NCI-H1417 treated with DMSO at 0.1 percent for 48 hours (cell line): ENCODE measurements at places on chromosomes 5 and 9.

- no peak for DNase-seq
Observed at GRCh38 chr5:36928947-36929346, 52.4 kb downstream of the NIPBL start.

DNA sequence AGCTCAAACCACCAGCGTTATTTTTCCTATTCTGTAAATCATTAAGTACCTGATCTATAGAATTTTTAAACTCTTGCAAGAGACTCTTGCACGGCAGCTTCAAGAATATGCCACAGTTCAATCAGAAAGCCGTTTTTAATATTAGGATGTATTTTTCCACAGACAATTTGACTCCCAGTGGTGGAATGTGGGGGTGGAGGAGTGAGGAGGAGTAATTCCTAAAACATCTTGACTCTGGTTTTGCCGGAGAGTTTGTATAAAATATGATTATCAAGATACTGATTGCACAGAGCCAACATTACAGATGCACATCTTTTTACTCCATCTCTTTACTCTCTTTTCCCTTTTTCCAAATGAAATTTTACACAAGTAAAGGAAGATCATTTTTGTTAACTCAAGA, 288.3 kb downstream of the ENC1 start:
- no peak for DNase-seq

DNA sequence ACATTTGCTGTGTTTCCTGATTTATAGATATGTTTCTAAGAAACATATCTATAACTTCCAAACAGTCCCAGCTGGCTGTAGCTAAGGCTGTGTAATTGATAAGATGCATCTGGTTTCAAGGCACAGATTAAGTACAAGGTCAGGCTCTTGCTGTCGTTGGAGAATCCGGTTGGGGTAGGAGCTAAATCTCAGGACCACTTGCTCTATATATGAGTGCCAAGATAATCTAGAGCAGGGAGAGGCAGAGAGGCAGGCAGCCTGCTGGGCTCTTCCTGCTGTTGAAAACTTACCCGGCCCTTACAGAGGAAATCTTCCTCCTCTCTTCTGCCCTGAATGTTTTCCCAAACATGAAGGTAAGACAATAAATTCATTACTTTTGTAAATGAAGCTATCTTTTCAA, at the start of gene C7:
Gene C7, plus strand, starts transcription at position 234 of the 400 bp plus-strand sequence. Its CDS starts 114 bp downstream, at position 348.
- no peak for DNase-seq

DNA sequence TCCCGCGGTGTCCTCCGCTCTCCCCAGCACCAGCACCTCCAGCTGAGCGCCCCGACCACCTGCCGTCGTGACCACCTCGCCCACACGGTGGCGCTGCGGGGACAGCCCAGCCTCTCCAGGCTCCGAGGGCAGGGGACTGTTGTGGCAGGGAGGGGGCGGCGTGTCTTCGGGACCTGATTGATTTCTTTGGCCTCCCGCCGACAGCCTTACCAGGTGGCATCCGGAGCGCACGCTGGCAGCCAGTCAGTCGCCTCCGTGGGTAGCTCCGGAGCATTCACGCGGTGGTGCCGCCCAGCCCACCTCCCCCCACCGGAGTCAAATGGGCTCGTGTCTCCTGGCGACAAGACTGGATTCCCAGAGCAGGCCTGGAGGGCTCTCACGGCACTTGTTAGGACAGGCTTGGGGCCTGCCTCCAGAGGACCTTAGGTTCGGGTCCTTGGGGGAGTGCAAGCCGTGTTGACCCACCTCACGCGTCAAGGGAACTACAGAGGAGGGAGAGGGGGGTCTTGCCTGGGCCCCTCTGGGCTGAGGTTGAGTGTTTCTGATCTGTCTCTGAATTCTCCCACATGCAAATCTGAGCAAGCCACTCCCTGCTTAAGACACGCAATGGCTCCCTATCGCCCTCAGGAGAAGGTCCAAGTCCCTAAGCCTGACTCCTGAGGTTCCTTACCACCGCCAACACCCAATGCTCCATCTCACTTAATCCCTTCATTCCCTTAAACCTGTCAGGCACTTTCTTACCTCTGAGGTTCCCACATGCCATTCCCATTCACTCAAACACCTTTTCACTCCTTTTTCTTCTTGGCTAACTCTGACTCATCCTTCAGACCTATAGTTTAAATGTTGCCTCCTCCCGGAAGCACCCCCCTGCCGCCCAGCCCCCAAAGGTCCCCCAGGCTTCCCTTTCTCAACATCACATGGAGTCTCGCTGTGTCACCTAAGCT, 51.2 kb upstream of the GGTA1 start:
- DNase-seq = peak; percentile 60

DNA sequence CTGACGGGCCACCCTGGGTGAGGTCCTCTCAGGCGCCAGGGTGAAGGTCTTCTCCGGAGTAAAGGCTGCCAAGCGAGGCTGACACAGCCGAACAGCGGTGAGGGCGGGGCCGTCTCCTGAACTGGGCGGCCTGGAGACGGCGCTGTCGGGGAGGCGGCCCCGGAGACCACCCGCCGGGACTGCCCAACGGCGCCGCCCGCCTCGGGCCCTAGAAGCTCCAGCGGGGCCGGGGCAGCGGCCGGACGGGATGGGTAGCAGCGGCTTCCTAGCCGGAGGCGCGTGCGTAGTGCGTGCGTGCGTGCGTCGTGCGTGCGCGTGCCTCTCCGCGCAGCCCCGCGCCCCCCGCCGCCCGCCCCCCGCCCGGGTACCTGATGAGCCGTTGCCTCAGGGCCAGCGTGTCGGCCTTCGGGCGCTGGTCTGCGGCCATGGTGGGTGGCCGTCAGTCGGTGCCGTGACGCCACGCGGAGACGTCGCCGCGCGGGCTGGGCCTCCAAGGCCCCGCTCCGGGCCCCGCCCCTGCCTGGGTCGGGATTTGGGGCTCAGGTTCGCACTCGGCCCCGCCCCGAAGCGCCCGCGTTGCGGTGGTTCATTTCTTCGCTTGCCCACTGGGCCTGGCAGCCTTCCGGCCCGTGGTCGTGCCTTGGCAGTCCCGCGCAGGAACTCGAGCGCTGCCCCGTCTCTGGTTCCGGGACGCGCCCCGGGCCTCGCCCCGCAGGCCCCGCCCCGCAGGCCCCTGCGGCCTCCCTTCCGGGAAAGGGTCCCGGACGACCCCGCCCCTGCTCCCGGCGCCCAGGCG, at the start of gene PHYKPL:
Gene PHYKPL, minus strand, starts transcription at position 679 of the 796 bp plus-strand sequence. Its CDS starts 252 bp downstream, at position 427.
- DNase-seq = no peak

- DNase-seq = no peak
Observed at GRCh38 chr9:89525446-89526374, 27.8 kb upstream of the SEMA4D start.

DNA sequence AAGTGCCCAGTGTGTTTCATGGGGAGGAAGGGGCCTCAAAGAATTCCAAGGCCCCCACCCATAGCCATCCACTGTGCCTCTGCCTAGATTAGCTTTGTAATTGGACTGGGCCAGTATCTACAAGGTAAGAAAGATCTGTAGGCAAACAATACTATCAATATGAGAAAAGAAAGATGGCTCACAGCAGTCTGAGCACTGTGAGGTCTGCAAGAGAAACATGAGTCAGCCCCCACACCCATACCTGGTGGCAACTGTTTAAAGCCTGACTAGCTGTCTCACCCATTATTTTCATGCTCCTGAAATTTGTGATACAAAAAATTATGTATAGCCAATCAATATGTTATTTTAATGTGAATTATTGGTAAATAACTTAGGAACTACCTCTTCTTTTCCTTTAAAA, 10.0 kb upstream of the ZNF483 start:
- DNase-seq = no peak

DNA sequence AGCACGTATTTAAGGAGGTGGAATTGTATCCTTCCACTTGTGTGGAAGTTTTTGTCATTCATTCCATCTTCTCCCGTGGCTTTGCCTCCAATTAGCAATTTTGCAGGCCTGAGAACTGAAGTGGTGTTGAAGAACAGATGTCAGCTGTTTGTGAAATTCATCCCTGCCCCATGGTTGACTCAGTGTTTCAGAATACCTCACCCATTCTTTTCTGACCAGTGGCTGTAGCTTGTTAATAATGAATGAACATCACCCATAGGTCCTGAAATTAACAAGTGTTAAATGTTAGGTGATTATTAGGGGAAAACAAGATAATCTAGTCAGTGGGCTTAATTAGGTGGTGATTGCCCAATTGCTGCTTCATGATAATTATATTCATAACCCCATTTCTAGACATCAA, 11.7 kb downstream of the ZNF462 start:
- no peak for DNase-seq

- DNase-seq = no peak
Observed at GRCh38 chr5:172224996-172225395, 31.0 kb downstream of the EFCAB9 start.

- no peak for DNase-seq
Observed at GRCh38 chr5:152335461-152335860, 69.6 kb downstream of the NMUR2 start.

DNA sequence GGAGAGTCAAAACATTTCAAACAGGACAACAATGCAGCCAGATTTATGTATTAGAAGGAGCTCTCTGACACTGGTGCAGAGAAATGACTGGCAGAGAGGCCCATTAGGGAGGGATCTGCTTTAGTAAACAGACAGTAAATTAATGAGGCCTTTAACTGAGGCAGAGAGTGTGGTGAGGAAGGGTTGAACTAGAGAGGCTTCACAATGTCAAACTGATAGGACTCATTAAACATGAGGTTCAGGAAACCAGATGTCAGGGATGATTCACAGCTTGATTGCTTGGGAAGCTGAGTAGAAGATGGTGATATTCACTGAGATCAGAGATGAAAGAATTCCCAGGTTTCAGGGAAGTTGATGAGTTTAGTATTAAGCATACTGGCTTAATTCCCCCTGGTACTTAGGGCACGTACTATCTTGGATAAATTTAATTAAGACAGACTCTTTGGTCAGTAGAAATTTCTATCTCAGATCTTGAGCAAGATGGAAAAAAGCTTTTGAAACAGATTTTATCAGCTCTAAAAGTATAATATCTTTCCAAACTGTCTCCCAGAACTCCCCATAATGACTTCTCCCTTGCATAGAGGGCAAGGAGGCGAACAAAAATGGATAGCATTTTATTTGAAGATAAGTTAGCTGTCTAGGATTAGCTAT, 8.6 kb upstream of the MUSK start:
- DNase-seq = no peak

DNA sequence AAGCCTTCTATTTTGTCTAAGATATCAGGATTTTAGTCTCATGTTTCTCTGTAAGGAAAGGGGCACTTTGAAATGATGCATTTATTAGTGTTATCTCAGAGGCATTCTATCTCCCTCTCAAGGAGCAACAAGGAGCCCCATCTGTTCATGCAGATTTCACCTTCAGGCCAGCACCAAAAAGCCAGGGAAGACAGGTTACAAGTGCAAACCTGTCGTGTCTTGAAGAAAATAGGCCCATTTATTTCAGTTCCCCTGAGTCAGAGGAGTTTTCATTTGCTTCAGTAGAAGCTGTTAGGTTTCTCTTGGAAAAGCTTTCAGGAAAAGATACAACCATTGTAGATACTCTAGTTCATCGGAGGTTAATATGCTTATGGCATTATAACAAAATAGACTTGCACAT, 97.2 kb downstream of the SPOCK1 start:
- DNase-seq = no peak

GRCh38 chr9:72256931-72257330, 107.7 kb downstream of the GDA start:
- DNase-seq = no peak

DNA sequence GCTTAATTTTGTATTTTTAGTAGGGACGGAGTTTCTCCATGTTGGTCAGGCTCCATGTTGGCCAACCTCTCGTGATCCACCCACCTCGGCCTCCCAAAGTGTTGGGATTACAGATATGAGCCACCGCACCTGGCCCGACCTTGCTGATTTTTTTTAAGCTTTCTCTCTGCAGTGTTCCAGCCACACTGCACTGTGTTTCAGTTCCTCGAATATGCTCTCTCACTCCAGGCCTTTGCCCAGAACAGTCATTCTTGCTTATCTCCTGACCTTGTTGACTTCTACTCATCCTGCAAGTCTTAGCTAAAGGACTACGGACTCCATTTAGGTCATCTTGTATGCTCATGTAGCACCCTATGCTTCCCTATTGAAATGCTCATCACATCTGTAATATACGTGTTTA, 3.3 kb downstream of the SNAPC3 start:
- DNase-seq = no peak

DNA sequence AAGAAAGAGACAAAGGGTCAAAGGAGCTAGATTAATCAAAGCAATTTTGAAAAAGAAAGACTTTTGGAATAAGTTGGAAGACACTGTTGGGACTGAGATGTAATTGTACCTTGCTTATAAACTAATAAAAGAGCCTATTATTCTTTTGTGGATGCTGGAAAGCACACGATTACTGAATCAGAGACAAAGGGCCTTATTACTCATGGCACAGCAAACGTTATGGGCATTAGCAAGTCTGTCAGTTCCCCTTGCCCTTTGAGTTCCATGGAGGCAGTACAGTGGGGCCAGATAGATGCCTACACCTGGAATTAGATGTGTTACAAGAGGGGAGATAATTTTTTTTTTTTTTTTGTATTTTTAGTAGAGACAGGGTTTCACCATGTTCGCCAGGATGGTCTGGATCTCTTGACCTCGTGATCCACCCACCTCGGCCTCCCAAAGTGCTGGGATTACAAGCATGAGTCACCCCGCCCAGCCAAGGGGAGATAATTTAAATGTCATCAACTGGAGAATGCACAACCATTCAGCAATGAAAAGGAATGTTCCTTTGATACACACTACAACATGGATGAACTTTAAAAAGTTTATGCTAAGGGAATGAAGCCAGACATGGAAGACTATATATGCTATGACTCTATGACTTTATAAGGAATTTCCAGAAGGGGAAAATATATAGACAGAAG, 128.9 kb downstream of the STARD4 start:
- DNase-seq = no peak

DNA sequence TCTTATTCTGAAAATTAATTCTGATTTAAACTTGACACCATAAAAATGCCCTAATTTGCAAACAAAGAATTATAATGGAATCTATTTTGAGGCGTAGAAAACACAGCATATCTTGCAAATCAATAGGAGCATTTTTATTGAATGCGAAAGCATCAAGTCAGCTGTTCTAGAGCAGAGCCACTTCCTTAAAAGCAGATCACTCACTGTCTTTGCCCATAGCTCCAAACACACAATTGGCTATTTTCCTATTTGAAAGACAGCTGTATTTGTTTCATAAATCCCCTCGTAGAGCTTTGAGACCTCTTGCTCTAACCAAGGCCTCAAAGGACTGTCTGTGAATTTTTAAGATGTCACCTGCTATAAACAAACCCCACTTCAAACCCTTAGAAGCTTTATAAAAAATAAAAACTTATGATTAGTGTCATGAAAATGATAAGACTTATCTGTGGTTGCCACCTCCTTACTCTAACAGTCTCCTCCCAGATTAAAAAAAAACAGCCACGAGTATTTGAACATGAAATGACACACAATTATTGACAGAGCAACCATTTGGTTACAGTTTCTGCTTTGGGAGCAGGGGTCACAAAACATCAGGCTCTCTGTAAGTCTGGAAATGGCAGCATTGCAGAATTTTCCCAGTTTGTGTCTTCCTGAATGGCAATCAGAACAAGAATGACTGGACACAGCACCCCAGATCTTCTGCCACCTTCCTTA, 75.6 kb upstream of the RASEF start:
- no peak for DNase-seq

GRCh38 chr9:132451276-132451675, 41.3 kb downstream of the CFAP77 start:
- DNase-seq = no peak
